ENCODE measurements at places on chromosomes 6 and 20.

GRCh38 chr6:33828452-33828763 is 24.6 kb upstream of the MLN start:
- no peak for DNase-seq

DNA sequence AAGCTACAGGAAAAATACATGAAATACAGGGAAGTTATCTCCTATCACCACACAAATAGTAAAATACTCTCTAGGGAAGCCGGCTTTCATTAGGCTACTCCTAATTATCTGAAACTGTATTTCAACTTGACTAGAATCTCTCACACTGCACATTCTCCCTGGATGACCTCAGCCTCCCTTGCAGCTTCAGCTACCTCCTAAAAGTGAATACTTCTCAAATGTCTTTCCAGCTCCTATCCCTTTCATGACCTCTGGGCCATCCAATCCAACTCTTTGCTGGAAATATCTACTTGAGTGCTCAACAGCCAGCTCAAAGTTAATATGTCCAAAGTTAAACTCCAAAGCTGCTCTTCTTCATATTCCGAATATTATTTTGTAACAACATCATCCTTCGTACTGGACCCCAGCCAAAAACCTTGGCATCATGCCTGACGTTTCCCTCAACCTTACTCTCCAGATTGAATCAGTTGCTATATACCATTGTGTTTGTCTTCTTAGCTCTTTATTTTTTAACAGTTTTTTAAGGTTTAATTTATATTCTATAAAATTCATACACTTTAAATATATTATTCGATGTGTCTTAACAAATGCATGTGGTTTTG is 29.4 kb upstream of the KIF6 start:
- no peak for DNase-seq

GRCh38 chr20:50358971-50359370 is 151.2 kb upstream of the PTPN1 start:
- no peak for DNase-seq

- no peak for DNase-seq
Observed at GRCh38 chr20:3233991-3234498, 4.9 kb downstream of the SLC4A11 start.

DNA sequence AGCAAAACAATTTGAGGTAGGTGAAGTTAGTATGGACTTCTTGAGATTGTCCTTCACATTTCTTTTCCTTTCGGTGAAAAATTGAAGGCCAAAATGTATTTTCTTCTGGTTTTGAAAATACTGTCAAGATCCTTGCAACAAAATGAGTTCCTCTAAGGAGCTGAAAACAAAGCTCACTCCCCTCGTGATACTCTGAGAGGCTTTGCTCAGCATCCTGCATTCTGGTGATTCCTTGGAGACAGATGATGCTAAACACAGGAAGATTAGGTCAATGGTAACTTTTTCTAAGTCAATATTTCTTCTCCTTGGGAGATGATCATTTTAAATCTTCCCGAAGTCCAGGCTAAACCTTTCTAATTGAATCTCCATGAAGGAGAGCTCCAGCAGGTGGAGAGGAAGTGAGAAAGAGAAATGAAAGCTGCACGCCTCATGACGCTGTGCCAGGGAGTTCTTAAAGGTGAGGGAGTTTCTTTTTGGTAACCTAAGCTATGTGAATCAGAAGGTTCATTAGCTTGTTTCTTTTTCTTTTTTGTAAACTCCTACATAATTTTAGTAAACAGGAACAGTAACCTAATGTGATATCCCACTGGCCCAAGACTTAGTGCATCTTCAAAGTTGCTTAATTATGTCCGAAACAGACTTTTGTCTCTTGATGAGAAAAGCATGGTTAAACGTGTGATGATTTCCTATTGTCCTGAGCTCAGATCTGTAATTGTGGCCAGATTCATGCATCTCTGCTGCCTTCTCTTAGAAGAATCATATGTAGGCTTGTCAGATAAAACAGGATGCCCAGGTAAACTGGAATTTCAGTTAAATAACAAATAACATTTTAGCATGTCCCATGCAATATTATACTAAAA is 15.0 kb downstream of the ESR1 start:
- no peak for DNase-seq

DNA sequence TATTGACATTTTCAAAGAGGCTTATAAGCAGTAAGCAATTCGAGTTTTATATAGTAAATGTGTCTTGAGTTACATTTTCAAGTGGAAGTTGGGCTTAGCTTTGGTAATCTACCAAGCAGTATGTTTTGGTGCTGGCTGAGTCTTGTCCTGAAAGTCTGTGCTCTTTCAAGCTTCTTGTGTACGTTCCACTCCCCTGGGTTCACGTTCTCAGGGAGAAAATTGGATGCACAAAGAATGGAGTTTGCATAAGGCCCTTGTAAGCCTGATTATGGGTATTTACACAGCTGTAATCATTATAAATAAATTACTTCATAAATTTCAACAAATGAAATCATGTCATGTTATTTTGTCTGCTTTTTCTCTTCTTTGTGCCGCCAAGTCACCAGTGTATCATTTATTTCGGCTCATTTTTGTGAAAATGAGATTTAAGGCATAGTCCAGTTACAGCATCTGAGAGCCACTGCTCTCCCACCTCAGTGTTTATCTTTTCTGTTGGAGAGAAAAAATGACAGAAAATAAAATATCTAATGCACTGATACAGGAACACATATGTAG is 262.5 kb downstream of the BTBD3 start:
- no peak for DNase-seq

- DNase-seq = no peak
Observed at GRCh38 chr20:62317167-62317655, 14.4 kb downstream of the ADRM1 start.

DNA sequence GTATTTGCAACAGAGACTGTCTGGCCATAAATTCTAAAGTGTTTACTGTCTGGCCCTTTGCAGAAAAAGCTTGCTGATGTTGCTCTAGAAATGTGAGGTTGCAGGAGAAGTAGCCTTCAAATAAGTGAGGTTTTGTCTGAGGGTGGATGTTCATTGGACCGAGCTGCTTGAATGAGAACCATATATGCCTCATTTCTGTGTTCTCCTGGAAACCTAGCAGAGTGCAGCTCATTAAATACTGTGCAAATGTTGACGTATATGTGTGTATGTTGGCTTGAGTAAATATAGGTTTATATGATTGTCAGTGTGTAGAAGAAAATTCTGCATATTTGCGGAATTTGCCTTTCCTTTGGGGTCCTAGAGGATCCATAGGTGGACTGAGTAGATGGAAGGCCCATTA is 39.0 kb downstream of the CHMP4B start:
- no peak for DNase-seq

- DNase-seq = no peak
Observed at GRCh38 chr6:159464816-159465215, 228.2 kb downstream of the SOD2 start.

DNA sequence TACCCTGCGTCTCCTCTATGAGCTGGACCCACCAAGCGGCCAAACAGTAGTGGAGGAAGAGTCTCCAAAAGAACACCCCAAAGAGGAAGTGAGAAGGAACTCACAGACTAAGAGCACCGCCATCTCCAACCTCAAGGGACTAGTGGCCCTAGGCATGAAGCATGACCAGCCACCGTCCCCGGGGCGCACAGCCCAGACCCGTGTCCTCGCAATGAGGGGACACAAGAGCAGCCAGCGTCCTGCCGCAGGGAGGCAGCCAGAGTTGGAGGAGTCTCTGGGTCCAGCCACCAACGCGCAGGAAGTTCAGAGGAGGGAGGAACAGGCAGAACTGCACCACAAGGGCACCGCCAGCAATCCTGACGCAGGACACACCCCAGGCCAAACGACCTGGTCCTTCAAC is 72.6 kb downstream of the TAF4 start:
- no peak for DNase-seq

- no peak for DNase-seq
Observed at GRCh38 chr6:129031051-129031599, 148.2 kb downstream of the LAMA2 start.

GRCh38 chr20:38770546-38770945 is 22.3 kb downstream of the ACTR5 start:
- no peak for DNase-seq

GRCh38 chr6:14727494-14728395 is 518.1 kb upstream of the JARID2 start:
- no peak for DNase-seq

- DNase-seq = no peak
Observed at GRCh38 chr6:78611102-78611620, 256.2 kb upstream of the IRAK1BP1 start.

DNA sequence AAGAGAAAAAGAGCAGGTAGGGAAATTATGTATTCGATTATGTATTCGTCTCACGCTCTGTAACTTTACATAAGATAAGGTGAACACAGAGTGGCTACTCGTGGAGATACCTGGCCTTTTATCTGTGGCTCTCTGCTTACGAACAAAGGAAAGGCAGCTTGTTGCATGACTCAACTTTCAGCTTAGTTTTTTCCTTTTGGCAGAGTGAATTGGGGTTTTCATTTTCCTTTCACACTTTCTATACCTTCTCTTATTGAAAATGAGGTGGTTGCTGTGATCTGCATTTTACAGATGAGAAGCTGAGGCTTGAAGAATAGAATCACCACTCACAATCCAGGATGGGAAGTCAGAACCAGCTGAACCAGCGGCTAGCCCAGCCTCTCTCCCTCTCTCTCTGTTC is 13.3 kb upstream of the KCNK15 start:
- no peak for DNase-seq

GRCh38 chr6:40882323-40882997 is 156.6 kb downstream of the UNC5CL start:
- DNase-seq = no peak

GRCh38 chr20:54228841-54229240 is 21.0 kb downstream of the PFDN4 start:
- DNase-seq = no peak

DNA sequence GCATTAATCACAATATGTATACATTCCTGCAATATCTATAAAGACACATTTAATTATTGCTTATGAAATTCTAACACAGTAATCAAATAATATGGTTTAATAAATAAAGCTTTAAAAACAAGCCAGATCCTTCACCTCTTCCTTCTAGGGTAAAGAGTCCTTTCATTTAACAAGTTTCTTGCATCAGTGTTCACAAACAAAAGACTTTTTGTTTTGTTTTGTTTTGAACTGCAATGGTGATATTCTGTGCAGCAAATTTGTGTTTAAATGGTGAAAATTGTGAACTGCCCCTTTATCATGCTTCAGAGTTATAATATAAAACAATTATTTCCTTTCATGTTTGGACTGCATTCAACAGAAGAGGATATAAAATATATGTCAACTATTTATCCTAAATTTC is 177.3 kb downstream of the EPHA7 start:
- no peak for DNase-seq

DNA sequence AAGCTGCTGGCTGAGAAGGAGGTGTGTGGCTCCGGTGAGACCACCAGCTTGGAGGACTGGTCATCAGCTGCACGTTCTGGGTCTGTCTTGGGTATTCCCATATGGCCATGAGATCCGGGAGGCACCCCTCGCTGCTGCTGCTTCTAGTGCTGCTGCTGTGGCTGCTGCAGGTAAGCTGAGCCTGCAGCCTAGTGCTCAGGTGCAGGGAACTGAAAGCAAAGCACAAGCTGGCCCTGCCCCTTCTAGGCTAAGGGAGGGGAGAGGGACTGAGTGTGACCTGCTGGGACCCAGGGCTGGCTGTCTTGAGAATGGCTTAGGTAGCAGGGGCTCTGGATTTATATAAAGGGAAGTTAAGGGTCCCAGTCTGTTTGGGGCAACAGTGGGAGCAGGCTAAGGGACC is 403 bp downstream of the CDH26 start:
- no peak for DNase-seq

GRCh38 chr20:49557449-49557848 is 10.5 kb downstream of the PTGIS start:
- DNase-seq = no peak

- no peak for DNase-seq
Observed at GRCh38 chr6:39153766-39154397, 38.9 kb upstream of the SAYSD1 start.

DNA sequence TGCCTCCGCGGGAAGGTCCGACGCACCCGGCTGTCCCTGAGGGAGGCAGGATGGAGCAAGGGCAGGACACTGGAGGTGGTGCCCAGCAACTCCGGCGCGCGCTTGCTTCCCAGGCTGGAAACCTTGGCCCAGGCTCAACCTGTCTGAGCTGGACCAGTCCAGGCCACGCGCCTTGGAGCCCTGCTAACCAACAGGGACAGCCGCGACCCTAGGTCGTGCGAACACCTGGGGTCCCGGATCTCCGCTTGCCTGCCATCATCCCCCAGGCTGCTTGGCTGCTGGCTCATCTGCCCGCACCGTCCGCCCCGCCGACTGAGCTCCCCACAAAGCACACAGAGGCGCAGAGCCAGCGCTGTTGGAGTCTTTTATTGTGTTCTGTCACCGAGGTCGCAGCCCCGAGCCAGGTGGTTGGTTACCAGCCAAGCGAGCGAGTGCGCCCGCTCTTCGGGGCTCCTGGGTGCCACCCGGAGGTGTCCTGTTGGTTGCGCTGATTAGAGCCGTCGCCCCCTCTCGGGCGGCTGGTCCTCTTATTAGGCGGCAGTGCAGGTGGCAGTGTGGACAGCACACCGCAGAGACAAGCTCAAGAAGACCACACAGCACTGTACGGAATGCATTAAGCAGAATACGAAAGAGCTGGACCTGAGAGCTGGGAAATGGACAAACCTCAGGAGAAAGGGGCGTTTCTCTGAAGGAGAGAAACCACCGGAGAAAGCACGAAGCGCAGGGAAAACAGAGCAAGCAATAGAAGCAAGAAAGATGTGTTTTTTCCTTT is 3.8 kb downstream of the COL12A1 start:
- DNase-seq = no peak

All from stimulated activated CD8-positive, alpha-beta memory T cell treated with anti-CD3 and anti-CD28 coated beads, Interleukin-7, amount 100 ng/mL, for 1 hour (primary cell).